ENCODE measurements at places on chromosomes 7 and 10.

DNA sequence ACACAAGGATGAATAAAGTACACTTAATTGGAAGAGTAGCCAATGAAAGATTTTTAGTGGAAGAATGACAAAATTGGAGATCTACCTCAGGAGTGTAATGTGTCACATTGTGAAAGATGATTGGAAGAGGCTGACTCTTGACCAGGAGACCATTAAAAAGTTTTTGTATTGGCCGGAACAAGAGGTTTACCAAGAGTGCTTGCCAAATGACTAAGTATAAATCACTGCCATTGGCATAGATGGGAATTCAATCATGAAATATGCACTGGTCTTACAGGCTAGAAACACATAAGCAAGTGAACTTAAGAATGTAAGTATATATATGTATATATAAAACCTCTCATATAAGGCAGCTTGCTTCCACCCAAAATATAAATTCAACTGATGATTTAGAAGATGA is 58.7 kb upstream of the TFEC start:
- DNase-seq, result no peak

DNA sequence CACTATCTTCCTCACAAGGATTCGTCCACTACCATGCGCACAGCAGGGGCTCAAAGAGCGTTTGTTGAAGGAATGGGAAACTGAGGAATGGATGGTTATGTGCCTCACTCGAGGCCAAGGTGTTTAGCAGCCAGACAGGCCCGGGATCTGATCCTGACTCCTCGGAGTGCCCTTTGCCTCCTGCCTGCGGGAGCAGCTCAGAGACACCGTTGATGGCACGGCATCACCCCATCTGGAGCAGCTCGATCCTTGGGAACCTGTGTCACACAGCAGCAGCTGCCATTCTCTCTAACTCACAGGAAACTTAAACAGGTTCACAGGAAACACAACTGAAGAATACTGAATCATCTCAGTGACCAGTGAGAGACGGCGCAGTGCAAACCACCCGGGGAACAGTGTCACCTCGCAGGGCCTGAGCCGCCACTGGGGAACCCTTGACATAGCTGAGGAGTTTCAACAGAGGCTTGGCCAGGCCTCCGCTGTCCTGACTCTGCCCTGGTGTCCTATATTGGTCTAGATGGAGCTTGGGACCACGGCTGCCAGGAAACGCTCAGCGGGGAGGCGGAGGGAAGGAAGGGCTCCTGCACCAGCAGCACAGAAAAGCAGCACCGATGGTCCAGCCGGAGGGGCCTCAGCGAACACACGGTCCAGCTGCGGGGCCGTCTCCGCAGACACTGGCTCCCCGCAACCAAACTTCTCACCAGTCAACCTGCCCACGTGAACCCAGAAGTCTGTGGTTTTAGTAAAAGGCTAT is 169.4 kb downstream of the ADARB2 start:
- DNase-seq, result no peak

DNA sequence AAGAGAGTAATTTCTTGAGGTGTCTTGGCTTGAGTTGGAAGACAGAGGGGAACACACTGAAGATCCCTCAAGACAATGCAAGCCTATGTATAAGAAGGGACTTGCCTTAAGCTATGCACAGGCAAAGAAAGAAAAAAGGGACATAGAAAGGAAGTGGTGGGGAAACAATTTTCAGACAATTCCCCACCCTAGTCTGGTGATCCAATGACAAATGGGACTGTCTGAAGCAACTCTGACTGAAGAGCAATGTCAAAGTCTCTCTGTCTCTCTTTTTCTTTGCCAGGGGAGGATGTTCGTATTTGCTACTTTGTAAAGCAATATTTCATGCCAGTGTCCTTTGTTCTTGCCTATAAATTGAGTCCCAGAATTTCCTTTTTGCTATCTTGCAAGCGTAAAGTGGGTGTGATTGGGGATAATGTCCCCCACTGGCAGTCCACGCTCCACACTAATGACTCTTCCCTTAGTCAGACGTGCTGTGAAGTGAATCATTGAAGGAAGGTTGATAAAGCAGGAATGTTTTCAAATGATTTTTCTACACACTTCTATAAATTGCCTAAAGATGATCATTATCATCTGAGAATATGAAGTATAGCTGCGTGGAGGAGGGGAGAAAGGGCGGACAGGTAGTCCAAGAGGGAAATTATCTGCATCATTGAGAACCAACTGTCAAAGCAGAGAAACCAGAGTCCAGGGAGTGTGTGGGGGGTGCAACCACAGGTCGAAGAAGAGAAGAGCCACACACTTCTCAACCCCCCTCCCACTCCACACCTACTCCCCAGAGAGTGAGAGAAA is 243.8 kb upstream of the ETV1 start:
- no peak for DNase-seq

DNA sequence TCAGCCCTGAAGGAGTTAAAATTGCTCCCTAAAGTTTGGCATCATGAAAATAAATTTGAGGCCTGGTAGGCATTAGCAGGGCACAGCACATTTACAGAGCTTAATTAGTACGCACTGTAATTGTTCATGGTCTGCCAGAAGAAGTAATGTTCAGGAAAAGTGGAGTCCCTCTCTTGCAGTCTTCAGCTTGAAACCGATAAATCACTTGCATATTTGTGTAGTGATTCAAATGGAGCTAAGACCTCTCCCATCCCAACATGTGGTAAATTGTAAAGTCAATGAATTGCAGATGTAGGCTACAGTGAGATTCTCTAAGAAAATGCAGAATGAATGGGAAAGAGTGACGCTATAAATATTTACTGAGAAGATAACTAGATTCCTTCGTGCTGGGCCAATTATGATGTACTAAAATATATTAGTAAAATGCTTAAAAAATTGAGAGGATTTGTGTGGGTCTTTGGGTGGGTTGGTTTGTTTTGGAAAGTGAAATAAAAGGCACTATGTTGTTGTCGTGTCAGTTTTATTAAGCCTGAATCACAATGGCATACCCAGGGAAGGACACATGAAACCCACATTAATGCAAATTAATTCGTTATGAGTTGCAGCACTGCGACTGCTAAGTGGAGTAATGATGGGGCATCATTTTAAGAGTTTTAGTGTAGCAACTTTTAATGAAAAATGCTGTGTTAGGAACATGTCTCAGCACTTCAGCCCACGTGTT is 8.4 kb downstream of the TCF7L2 start:
- no peak for DNase-seq

- no peak for DNase-seq
Measured at GRCh38 chr7:18003286-18003994, 24.2 kb downstream of the PRPS1L1 start.

- no peak for DNase-seq
Measured at GRCh38 chr10:28241741-28242399, 61.0 kb downstream of the MPP7 start.

All from C1 segment of cervical spinal cord (tissue), 14 donors.